ENCODE measurements at places on chromosomes 13 and 19. TPM values are rescaled to one million over a fixed set of nuclear protein-coding genes. Genes with fewer than 3 reads are reported as not detected.

FGF14 gene
- polyA plus RNA-seq = under 0.01 TPM

FLT1 gene
- 0.69 TPM for polyA plus RNA-seq

HMGB1 gene
- 519 TPM for polyA plus RNA-seq

OR7D2 gene
- polyA plus RNA-seq = 0.01 TPM

DNA sequence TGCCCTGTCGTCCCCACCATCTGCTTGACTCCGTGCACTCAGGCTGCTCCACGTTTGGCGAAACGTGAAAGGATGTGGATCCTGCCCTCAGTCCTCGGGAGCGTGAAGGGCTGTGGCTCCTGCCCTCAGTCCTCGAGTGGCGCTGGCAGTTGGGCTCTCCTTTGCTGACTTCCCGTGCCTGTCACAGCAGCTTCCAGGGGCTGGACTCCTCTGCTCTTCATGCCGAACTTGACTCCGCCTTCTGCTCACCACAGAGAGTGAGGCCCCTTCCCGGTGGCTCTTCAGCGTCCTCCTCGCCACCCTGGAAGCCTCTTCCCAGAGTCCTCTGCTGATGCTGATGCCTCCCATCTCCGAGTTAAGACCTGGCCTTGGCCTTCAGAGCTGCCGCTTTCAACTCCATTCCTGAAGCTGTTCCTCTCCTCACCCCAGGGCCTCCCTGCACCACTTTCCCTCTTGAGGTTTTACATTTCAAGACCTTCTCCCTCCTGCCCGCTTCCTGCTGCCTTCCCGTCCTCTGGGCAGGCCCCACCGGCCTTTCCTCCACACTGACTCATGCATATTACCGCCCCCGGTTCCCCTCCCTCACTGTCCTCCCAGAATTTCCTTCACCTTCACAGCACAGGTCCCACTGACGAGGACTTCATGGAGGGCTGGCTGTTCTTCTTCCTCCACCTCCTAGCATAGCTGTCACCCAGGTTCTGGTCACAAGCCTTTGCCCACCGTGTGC lies 111.7 kb downstream of the SHISA2 start:
- no peak for DNase-seq

Measured in sigmoid colon (tissue), 7 donors.